ENCODE measurements at places on chromosomes 1 and 21.

GRCh38 chr1:236139495-236139894 lies 2.8 kb upstream of the GPR137B start:
- no peak overlapping the region for H3K4me3 ChIP-seq
- H3K27ac ChIP-seq = no peak overlapping the region
- no peaks in the 10 kb centered on the region for H3K27me3 ChIP-seq
- peaks cover 22% of the 10 kb centered on the region for H3K4me1 ChIP-seq

- no peak overlapping the region for H3K27ac ChIP-seq
- H3K4me3 ChIP-seq = no peak overlapping the region
- no peaks in the 10 kb centered on the region for H3K36me3 ChIP-seq
Measured at GRCh38 chr1:203219934-203220333, 9.5 kb downstream of the CHIT1 start.

DNA sequence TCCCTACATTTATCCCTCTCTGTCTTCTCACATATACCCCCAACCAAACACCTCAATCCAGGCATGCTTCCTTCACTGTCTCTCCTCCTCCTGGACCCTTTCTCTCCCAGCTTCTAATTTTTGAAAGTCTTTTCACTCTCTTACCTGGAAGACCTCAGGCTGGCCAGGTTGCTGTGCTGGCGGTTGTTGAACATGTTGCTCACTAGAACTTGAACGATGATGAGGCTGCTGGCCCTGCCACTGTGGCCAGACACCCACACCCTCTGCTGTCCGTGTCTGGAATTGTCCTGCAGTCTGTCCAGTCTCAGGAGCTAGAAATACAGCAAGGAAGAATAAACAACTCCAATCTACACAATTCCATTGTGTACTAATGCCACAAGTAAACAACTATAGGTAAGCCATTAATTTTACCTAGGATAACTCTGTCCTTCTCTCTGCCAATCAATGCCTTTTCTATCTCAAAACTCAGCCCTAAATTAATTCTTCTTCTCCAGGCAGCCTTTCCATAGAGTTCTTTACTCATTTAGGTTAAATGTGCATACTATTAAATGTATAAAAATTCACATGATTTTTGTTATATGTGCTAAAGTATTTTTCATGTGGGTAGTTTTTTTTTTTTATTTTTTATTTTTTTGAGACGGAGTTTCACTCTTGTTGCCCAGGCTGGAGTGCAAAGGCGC lies 5.1 kb upstream of the CTSK start:
- H3K27ac ChIP-seq = no peak overlapping the region
- DNase-seq = peak; percentile 69
- peaks cover 86% of the 10 kb centered on the region for H3K36me3 ChIP-seq
- H3K27me3 ChIP-seq = no peaks in the 10 kb centered on the region

- no peaks in the 10 kb centered on the region for H3K36me3 ChIP-seq
- H3K4me1 ChIP-seq = peaks cover 53% of the 10 kb centered on the region
- H3K27me3 ChIP-seq = no peaks in the 10 kb centered on the region
- peak overlapping the region; percentile 32 for H3K4me3 ChIP-seq
- DNase-seq = peak; percentile 86
Measured at GRCh38 chr1:109392788-109393616, 4.7 kb downstream of the SORT1 start.

GRCh38 chr1:112044745-112045144 lies 55.3 kb upstream of the KCND3 start:
- no peak overlapping the region for H3K4me3 ChIP-seq
- H3K36me3 ChIP-seq = no peaks in the 10 kb centered on the region

GRCh38 chr1:40696294-40696693 lies 4.8 kb downstream of the NFYC start:
- peaks cover 4% of the 10 kb centered on the region for H3K36me3 ChIP-seq
- H3K4me3 ChIP-seq = no peak overlapping the region
- peaks cover 30% of the 10 kb centered on the region for H3K4me1 ChIP-seq
- H3K27me3 ChIP-seq = no peaks in the 10 kb centered on the region
- no peak overlapping the region for H3K27ac ChIP-seq

- no peak overlapping the region for H3K4me3 ChIP-seq
- H3K4me1 ChIP-seq = no peaks in the 10 kb centered on the region
- H3K36me3 ChIP-seq = no peaks in the 10 kb centered on the region
- H3K27me3 ChIP-seq = no peaks in the 10 kb centered on the region
- H3K27ac ChIP-seq = no peak overlapping the region
- DNase-seq = no peak
Measured at GRCh38 chr1:81717230-81717629, 83.5 kb upstream of the ADGRL2 start.

GRCh38 chr1:19453741-19454201 lies 31.6 kb downstream of the CAPZB start:
- no peaks in the 10 kb centered on the region for H3K27me3 ChIP-seq
- H3K4me1 ChIP-seq = peaks cover 100% of the 10 kb centered on the region
- DNase-seq = peak; percentile 62
- H3K36me3 ChIP-seq = no peaks in the 10 kb centered on the region

DNA sequence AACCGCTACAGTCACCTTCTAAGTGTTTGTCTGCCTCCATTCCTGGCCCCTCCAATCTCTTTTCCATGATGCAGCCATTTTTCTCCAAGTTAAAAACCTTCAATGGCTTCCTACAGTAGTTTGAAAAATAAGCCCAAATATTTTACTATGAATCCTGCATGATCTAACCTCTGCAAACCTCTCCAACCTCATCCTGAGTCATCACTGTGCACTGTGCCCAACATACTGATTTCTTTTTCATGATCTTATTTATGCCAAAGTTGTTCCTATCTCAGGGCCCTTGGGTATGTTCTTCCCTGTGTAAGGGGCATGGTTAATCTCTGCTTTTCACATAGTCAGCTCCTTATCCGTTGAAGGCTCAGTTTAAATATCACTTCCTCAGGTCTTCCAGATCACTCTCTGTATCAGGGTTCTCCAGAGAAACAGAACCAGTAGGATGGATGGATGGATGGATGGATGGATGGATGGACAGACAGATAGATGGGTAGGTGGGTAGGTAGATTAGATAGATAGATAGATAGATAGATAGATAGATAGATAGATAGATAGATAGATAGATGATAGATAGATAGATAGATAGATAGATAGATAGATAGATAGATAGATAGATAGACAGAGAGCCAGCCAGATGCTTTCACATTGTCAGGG lies 18.1 kb upstream of the PTPN14 start:
- DNase-seq = no peak
- H3K27me3 ChIP-seq = no peaks in the 10 kb centered on the region
- H3K27ac ChIP-seq = no peak overlapping the region
- H3K4me1 ChIP-seq = no peaks in the 10 kb centered on the region
- no peaks in the 10 kb centered on the region for H3K36me3 ChIP-seq

- peaks cover 42% of the 10 kb centered on the region for H3K36me3 ChIP-seq
- peaks cover 53% of the 10 kb centered on the region for H3K4me1 ChIP-seq
- DNase-seq = no peak
- peak overlapping the region; percentile 92 for H3K27ac ChIP-seq
- H3K4me3 ChIP-seq = no peak overlapping the region
- no peaks in the 10 kb centered on the region for H3K27me3 ChIP-seq
Measured at GRCh38 chr1:207049514-207049913, 1.5 kb downstream of the YOD1 start.

DNA sequence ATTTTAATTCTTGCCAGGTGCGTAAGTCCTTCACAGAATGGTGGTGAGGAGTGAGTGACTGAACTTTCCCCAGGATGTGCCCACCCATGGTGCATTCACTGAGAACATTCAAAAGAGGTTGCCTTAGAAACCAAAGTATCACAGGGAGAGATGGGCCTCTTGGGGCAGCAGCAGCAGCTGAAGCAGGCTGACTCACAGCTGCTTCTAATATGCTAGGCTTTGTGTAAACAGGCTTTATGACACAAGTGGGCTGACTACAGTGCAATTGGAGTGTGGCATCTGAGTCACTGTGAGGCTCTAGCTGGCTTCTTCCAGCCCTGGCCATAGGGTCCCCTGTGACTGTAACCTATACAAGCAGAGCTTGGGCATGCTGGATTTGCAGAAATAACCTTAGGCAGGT lies 12.6 kb downstream of the PIGP start:
- H3K4me3 ChIP-seq = no peak overlapping the region
- H3K36me3 ChIP-seq = peaks cover 10% of the 10 kb centered on the region
- DNase-seq = peak; percentile 57
- no peaks in the 10 kb centered on the region for H3K27me3 ChIP-seq
- H3K4me1 ChIP-seq = no peaks in the 10 kb centered on the region

GRCh38 chr1:94143809-94144176 lies 22.8 kb upstream of the ABCA4 start:
- no peak for DNase-seq
- H3K4me1 ChIP-seq = peaks cover 25% of the 10 kb centered on the region
- H3K4me3 ChIP-seq = no peak overlapping the region
- H3K36me3 ChIP-seq = no peaks in the 10 kb centered on the region

DNA sequence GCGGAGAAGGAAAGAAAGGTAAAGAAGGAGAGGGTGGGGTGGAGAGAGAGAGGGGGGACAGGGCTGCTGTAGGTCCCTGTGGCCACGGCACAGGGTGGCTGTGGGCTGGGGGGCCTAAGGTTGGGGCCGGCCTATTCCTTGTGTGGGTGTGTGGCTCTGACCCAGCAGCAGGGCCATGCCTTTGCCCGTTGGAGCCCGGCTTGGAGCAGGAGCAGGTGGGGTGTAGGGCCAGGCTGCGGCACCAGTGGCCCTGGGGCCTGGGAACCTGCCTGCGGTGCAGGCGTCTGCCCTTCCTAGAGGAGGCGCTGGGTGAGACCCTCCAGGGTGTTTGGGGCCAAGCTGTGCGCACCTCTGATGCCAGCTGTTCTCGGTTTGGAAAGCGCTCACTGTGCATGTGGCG lies 19.7 kb upstream of the SUMO3 start:
- no peak overlapping the region for H3K4me3 ChIP-seq
- H3K36me3 ChIP-seq = no peaks in the 10 kb centered on the region
- H3K4me1 ChIP-seq = peaks cover 5% of the 10 kb centered on the region
- no peaks in the 10 kb centered on the region for H3K27me3 ChIP-seq
- DNase-seq = no peak

DNA sequence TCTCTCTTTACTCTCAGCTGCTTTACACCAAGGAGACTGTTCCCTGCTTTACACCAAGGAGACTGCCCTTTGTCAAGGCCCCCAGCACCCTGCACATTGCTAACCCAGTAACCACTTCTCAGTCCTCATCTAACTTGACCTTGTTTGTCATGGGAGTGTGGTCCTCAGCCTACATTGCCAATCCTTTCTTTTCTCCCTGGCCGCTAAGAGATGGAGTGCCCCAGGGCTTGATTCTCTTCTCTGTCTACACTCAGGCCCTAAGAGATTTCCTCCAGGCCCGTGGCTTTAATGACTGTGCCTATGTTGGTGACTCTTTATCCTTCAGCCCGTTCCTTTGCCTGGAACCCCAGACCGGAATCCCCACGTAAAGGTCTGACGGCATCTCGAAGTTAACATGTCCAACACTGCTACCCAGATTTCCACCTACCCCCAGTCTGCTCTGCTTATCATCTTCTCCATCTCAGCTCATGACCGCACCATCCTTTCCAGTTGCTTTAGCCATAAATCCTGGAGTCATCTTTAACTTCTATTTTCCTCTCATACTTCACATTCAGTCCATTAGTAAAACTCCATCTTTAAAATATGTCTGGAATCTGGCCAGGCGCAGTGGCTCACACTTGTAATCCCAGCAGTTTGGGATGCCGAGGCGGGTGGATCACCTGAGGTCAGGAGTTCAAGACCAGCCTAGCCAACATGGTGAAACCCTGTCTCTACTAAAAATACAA lies 9.5 kb upstream of the SEMA4A start:
- no peak overlapping the region for H3K27ac ChIP-seq
- no peaks in the 10 kb centered on the region for H3K27me3 ChIP-seq
- no peak overlapping the region for H3K4me3 ChIP-seq

GRCh38 chr1:49337251-49337650 lies 560.6 kb upstream of the BEND5 start:
- H3K36me3 ChIP-seq = no peaks in the 10 kb centered on the region
- H3K27me3 ChIP-seq = no peaks in the 10 kb centered on the region
- no peak for DNase-seq
- H3K4me3 ChIP-seq = no peak overlapping the region
- H3K4me1 ChIP-seq = no peaks in the 10 kb centered on the region

GRCh38 chr1:164780863-164781262 lies 221.9 kb downstream of the PBX1 start:
- peak; percentile 73 for DNase-seq
- peak overlapping the region; percentile 80 for H3K27ac ChIP-seq
- peaks cover 30% of the 10 kb centered on the region for H3K4me1 ChIP-seq

DNA sequence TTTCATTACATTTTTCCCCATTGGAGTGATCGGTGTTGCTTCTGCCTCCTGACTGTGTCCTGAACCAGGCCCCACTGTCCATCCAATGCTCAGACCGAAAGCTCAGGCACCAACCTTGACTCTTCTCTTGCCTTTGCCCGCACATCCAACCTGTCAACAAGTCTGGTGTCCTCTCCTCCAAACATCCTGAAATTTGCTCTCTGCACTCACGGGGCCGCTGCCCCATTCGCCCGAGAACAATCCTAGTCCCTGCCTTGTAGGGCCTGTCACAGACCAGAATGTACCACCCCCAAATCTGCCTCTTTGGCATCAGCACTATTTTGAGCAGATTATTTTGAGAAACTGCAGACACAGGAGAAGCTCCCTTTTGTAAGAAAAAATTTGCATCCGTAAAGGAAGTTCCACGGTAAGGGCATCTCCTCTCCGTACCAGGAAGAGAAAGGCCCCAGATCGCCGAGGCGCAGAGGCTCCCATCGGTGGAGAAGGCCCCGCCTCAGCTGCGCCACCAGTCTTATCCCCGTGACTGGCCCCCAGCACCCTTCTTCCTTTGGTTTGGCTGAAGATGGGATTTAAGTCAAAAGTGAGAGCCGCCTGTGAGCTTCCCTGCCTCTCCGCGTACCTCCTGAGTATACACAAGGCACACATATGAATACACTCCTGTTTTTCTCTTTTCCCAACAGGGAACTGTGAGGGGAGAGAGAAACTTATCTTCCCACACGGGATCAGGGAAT lies 7.1 kb downstream of the MORN1 start:
- H3K4me1 ChIP-seq = peaks cover 7% of the 10 kb centered on the region
- H3K36me3 ChIP-seq = no peaks in the 10 kb centered on the region
- no peak overlapping the region for H3K4me3 ChIP-seq

DNA sequence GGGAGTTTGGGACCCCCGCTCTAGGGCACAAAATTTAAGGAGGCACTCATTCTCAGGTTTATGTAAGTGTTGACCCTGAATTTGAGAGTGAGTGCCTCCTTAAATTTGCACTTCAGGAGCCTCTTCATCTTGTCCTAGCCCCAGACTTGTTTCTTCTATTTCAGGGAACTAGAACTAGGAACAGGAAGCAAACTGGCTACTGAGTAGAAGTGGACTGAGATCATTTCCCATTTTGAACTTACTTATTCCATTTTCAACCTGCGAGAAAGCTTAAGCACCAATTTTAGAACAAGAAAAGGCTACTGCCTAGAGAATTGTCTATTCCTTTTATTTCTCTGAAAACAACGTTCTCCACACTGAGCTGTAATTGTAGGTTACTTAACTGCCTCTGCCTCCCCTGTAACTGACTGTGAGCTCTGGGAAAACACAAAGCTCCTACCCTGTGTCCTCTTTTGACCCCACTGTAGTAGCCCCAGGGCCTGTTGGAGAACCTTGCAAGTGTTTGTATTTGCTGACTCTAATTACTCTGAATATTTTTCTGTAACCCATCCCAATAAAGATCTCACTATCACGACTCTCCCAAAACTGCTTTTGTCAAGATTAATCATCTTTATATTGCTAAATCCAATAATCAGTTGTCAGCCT lies 2.5 kb downstream of the PPT1 start:
- peaks cover 19% of the 10 kb centered on the region for H3K4me1 ChIP-seq
- H3K36me3 ChIP-seq = peaks cover 31% of the 10 kb centered on the region
- H3K27ac ChIP-seq = no peak overlapping the region

GRCh38 chr1:61853583-61853982 lies 111.3 kb downstream of the PATJ start:
- no peak overlapping the region for H3K27ac ChIP-seq
- no peaks in the 10 kb centered on the region for H3K4me1 ChIP-seq
- DNase-seq = no peak
- no peak overlapping the region for H3K4me3 ChIP-seq
- H3K36me3 ChIP-seq = no peaks in the 10 kb centered on the region
- H3K27me3 ChIP-seq = no peaks in the 10 kb centered on the region
